Activated T-cell treated with anti-CD3 and anti-CD28 coated beads, Interleukin-2, amount 50 U/mL, for 24 hours (primary cell): ENCODE measurements at places on chromosomes 1 and 21.

DNA sequence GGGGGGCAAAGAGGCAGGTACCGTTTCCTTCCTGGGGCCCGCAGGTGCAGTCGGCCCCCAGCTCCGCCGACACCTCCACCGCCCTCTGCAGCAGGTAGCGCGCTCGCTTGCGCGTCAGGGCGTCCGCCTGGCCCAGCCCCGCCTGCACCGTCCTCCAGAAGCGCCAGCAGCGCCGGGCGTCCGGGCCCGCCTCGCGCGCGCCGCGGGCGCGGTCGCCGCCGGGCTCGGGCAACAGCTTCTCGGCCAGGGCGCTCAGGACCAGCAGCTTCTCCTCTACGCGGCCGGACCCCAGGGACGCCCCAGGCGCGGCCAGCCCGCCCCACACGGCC, 863 bp downstream of the TARBP1 start:
- DNase-seq: peak; percentile 84

DNA sequence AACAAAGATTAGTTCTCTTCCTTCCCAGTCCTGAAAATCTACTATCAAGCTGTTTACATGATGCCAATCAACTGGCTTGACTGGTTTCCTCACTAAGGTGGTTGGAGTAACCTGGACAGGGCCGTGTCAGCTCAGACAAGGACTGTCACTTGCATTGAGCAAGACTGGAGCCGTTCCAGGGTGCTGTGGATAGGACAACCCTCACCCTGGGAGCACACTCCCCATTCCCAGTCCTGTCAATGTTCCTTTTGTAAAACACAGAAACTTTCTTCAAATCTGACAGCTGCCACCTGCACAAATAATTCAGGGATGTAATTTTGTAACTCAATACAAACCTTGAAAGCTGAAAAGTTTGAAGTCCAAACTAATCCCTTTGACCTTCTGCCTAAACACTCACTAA, 31.4 kb downstream of the PLPP3 start:
- no peak for DNase-seq

- DNase-seq: no peak
Observed at GRCh38 chr1:214541206-214541605, 10.2 kb downstream of the PTPN14 start.

DNA sequence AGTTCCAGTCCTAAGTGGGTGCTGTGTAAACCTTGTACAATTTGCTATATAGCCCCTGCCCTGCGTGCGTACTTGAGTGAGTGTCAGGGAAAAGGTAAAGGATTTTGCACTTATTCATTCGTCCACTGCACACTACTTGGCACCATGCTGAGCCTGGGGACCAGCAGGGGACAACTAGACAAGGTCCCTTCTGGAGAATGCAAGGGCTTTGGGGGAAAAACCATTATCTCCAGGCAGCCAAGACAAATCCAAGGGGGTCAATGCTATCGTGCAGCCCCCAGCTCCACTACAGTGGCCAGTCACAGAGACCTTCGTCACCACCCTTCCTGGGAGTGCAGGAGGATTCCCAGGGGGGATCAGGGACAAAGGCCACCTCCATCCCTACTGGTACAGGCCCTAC, 39.7 kb downstream of the MATN1 start:
- DNase-seq: no peak
